NCI-H1105 (cell line): ENCODE measurements at places on chromosomes 13 and 19.

DNA sequence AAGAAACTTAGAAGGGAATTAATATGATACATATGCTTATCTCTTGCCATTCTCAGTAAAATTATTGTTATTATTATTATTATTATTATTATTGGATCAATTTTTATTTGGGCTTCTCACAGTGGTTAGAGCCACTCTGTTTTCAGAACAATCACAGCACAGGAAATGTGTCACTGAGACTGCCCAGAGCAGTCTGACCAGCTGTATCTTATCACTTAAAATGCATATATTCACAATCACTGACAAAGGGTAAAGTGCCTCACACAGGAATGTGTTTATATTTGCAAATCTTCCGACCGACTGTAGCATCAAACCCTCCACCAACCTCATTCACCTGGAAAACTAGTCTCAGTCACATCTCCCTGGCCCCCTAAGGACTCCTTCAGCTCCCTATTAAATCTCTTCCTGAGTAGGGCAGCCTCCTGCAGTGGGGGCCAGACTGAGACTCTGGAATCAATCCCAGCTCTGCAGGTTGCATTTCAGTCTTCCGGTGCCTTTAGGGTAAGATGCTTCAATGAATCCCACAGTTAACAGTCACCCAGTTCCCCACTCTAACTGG, 738.3 kb upstream of the SLITRK5 start:
- DNase-seq, result no peak

DNA sequence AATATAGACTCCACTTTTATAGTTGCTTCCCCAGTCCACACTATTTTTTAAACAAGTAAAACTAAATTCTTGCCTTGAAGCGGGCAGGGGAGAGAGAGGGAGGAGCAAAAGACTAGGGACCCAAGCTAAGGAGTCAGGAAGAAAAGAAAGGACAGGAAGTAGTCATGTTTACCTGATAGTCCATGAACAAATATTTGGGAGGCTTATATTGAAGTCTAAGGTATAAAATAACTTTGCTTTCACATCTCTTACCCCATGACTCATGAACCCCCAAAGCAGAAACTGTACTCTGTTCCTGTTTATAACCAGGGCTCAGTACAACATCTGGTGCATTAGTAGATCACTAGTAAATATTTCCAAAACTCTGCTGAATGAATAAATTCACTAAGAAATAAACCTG, 67.3 kb downstream of the ZAR1L start:
- no peak for DNase-seq

DNA sequence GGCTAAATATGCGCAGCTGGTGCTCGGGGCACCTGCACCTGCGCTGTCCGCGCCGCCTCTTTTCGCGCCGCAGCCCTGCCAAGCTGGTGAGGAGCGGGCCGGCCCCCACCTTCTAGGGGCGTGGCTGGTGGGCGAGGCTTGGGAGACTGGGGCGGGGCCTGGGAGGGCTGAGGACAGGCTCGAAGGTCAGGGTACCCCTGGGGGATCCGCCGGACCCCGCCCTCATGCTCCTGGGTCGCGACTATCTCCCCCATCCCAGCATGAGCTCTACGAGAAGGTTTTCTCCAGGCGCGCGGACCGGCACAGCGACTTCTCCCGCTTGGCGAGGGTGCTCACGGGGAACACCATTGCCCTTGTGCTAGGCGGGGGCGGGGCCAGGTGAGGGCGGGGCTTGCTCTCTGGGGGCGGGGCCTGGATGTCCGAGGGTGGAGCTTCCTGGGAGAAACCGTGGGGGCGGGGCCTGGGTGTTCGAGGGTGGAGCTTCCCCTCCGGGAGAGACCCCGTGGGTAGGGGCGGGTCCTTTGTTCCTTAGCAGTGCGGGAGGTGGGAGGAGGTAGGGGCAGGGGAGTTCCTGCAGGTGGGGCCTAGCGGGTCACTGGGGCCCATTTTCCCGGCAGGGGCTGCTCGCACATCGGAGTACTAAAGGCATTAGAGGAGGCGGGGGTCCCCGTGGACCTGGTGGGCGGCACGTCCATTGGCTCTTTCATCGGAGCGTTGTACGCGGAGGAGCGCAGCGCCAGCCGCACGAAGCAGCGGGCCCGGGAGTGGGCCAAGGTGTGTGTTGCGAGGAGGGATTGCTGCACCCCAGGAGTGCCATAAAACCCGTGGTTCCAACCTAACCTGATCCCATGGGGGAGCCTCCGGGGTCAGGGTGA, 19.7 kb downstream of the PNPLA6 start:
- no peak for DNase-seq

DNA sequence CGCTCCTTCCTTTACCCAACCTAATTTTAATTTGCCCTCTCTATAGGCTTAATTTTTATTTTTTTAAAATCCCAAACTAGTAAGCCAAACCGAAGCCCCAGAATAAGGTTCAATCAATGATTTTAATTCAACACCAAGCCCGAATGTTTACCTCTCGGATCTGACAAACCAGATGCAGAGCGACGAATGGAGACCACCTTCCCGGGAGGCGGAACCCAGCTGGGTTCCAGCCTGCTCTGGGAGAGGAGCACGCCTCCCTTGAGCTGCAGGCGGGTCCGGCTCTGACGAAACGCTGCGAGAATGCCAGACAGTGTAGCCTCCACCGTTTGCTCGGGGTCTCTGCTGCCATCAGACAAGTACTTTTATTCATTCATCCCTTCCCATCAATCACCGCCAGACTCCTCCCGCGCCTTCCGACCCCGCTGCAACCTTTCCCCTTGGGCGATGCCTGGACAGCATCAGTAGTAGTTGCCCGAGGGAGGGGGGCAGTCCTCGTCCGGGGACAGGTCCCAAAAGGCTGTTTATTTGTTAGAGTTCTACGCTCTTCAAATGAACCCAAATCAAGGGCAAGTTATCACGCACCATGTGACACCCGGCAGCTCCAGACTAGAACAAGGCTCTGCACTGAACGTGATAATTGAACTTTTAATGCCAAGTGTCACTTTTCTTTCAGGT, 752 bp upstream of the EDNRB start:
- peak; percentile 8 for DNase-seq

DNA sequence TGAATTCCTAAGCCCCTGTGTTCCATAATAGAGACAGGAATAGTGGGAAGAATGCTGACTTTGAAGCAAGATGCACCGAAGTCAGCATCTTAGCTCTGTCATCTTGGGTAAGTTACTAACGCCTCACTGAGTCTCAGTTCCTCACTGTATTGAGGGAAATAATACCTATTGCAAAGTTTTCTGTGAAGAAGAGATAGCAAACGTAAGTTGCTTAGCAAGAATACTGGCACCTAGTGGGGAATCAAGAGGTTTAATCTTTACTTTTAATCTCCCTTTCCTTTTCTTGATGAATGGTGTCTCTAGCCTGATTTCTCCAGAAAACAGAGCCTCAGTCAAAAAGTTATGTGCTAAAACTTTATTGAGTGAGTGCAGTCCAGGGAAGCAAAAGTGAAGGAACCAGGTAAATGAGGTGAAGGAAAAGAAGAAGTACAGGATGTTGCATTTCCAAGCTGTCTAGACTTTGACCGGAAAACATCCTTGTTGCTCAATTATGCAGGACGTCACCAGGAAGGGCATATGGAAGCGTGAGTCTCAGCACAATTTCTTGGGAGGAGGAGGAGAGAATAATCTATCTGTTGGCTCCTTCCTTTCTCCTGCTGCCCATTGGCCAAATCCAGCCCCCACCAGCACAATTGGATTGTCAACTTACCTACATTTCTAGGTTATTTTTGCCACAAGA, 210.0 kb downstream of the B3GLCT start:
- DNase-seq, result no peak

GRCh38 chr19:44005973-44006372, 3.2 kb downstream of the ZNF230 start:
- DNase-seq, result no peak

- no peak for DNase-seq
These were observed 9.5 kb downstream of the MEF2B start for GRCh38 chr19:19160461-19161035.

- DNase-seq, result peak; percentile 79
These were observed 4.7 kb downstream of the SLC1A5 start for GRCh38 chr19:46783670-46784069.

DNA sequence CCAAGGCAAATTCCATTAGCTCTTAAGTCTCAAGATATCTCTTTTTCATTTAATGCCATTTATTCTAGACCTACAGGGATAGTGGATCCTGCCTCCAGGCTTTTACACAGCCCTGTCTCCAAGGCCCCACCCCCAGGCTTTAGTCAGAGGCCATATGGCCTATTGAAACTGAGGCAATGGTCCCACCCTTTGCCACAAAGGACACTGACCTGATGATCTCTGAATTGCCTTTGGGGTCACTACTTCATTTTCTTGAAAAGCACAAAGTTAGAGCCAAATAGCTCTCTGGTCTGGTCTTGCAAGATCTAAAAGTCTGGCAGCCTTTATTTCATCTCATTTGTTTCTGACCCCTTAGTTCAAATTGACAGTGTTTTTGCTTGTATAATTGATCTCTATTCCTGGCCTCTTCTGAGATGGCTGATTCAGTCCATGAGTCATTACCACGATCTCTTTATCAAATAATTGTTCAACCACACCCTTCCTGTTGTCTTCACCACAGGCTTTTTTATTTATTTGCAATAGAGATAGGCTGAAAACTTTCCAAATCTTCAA, 209.8 kb downstream of the FGF14 start:
- DNase-seq, result no peak

GRCh38 chr13:77460195-77460594, 75.3 kb upstream of the SCEL start:
- no peak for DNase-seq

GRCh38 chr13:99085808-99086266, 108.0 kb upstream of the DOCK9 start:
- no peak for DNase-seq

- no peak for DNase-seq
These were observed 23.5 kb downstream of the COL5A3 start for GRCh38 chr19:9986787-9987281.

GRCh38 chr19:29806098-29806866, 5.5 kb upstream of the CCNE1 start:
- no peak for DNase-seq

- peak; percentile 37 for DNase-seq
These were observed 848 bp upstream of the CEBPA start for GRCh38 chr19:33302974-33303790.

DNA sequence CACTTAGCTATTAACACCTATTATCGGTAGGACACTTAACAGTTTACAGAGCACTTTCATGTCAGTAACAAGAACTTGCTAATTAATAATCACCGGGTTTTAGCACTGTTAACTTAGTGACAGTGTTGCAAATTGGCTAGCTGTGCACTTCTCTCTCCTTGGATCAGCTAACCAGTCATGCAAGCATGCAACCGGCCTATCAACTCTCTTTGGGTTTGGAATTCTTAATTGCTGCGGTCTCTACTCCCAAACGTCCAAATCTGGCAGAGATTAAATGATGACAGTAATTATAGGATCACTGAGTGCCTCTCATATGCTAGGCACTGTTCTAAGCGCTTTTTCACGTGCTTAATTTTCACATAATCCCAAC, 1.2 kb downstream of the EPS15L1 start:
- no peak for DNase-seq

DNA sequence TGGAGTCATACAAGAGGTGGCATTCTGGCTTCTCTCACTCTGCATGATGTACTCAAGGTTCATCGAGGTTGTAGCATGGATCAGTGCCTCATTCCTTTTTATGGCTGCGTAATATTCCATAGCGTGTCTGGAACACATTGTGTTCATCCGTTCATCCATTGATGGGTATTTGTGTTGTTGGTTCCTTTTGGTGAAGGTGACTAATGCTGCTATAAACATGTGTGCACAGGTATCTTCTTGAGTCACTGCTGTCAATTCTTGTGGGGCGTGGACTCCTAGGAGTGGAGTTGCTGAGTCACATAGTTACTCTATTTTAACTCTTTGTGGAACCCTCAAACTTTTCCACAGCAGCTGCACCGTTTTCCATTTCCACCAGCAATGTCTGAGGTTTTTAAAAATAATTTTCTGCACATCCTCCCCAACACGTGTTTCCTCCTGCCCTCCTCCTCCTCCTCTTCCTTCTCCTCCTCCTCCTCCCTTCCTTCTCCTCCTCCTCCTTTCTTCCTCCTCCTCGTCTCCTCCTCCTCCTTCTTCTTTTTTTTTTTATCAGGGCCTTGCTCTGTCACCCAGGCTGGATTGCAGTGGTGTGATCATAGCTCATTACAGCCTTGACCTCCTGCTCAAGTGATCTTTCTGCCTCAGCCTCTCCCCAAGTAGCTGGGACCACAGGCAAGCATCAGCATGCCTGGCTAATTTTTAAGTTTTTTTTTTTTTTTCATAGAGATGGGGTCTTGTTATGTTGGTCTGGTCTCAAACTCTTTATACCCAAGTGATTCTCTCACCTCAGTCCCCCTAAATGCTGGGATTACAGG, 2.0 kb upstream of the TMEM221 start:
- DNase-seq, result no peak

- DNase-seq, result no peak
These were observed 51.3 kb downstream of the WDR87 start for GRCh38 chr19:37855098-37855497.

DNA sequence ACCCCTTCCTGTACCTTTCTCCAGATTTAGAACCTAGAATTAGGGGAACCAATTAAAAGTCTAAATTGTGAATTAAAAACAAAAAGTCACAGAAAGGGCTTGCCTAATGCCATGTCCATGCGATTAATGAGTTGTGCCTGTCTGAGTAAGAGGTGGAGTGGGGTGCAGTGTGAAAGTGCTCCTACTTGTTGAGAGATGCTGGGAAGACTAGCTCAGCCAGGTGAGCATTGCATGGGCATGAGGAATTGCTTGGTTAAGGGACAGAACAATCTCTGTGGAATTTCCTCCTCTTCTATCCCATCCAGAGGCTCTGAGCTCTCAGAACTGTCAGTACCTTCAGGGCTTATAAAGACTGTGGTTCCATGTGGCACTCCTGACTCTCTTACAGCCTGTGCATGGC, 159.0 kb upstream of the UBL3 start:
- DNase-seq, result no peak

DNA sequence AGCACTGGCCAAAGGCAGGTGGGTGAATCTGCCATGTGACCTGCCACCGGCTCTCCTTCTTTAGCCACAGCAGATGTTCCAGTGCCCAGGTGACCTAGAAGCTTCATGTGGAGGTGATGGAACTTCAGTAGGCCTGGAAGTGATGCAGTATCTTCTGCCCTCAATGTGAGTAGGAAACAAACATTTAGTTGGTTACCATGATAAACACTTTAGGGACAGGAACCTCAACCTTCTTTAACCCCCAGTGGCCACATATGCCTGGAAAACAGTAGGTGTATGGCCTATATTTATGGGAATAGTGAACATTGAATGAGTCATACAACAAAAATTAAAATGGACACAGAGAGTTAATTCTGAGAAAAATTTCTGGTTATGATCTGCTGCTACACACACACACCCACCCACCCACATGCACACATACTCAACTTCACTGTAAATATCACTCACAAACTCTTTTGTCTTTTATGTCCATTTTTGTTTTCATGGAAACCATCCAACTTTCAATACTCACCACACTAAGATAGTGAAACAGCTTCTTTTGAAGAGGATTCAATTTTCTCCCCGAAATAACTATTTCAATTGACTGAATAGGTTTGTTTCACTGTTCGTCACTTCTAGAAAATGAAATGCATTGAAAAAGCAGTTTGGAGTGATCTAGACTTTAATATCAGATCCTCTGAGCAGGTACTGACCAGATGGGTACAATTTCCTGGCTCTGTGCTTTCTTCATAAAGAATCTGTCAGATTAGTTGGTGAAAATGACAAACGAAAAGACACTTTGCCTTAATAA, 97.3 kb downstream of the STARD13 start:
- DNase-seq, result no peak
